ENCODE measurements at places on chromosomes 5 and 9.
A peak's percentile ranks its signal among the peaks of the same experiment; 100 is the strongest.

- DNase-seq = no peak
Measured at GRCh38 chr5:78495800-78496199, 135.4 kb downstream of the SCAMP1 start.

- DNase-seq = no peak
Measured at GRCh38 chr5:173973616-173973969, 15.4 kb upstream of the C5orf47 start.

GRCh38 chr5:139820130-139820529 is 24.5 kb downstream of the PSD2 start:
- peak; percentile 15 for DNase-seq

GRCh38 chr5:93909356-93909755 is 168.0 kb upstream of the POU5F2 start:
- DNase-seq = no peak

GRCh38 chr9:138115506-138115905 is 237.9 kb downstream of the CACNA1B start:
- DNase-seq = no peak
